NCI-H460 (cell line): ENCODE measurements at places on chromosomes 6 and 20.

- DNase-seq, result peak; percentile 80
These were observed 894.3 kb downstream of the TFAP2A start for GRCh38 chr6:9520417-9521151.

DNA sequence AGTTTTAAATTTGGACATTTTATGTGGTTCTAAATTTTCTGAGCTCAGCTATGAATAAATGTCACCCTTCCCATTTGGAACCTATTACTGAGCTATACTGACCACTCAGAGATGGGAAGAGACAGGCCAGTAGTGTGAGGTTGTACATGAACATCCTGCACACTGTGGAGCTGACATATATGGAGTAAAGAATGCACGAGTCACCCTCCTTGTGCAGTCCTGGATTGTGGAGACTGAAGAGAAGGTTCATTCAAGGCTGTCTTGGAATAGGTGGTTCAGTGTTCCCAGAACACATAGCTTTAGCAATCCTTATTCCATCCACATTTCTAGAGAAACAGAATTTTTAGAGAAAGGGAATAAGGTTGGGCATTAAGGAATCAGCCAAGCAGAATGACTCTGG, 50.3 kb upstream of the OGFRL1 start:
- no peak for DNase-seq

- DNase-seq, result no peak
These were observed 2.5 kb downstream of the OVOL2 start for GRCh38 chr20:18055261-18055660.

- DNase-seq, result no peak
These were observed 589 bp downstream of the RNF5 start for GRCh38 chr6:32178547-32179440.

- no peak for DNase-seq
These were observed 12.7 kb downstream of the SLA2 start for GRCh38 chr20:36633285-36633772.

- DNase-seq, result no peak
These were observed 410.0 kb upstream of the JAG1 start for GRCh38 chr20:11083841-11084240.

DNA sequence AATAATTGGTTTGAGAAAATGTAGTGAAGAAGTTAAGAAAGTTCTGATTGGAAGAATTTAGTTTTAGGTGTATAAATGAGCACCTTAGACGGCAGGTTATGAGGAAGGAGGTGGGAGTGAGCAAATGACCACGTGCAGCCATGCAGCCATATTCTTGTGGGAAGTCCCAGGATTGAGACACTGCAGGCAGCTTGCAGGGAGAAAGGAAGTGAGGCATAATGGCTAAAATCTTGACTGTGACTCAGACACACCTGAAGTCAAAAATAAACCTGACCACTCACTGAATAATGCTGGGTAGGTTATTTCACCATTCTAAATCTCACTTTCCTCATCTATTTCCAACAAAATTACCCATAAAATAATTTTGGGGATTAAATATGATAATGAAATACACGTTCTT, 16.6 kb downstream of the DSE start:
- no peak for DNase-seq

DNA sequence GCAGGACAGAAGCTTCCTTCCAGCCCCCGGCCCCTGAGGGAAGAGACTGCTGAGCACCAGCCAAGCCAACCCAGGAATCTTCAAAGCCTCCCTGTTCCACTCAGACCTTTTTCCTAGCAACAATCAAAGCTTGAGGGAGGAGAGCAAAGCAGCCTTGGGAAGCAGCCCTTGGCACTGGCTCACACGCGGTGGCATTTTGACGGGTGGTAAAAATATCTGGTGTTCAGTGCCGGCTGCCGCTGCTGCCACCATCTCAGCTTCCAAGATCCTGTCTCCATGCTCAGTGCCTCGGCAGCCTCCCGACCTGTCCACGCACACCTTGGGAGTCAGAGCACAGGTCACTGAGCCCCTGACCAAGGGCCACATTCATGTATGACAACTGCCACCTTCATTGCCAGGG, 170.1 kb downstream of the LRFN2 start:
- DNase-seq, result no peak

GRCh38 chr20:46512943-46513844, at the start of gene ZNF334:
Gene ZNF334 (minus strand): TSS chr20:46513559. CDS start chr20:46512102, 1,457 bp downstream.
- DNase-seq, result peak; percentile 11
